ENCODE measurements at places on chromosomes 5 and 9.
A peak's percentile ranks its signal among the peaks of the same experiment; 100 is the strongest.

DNA sequence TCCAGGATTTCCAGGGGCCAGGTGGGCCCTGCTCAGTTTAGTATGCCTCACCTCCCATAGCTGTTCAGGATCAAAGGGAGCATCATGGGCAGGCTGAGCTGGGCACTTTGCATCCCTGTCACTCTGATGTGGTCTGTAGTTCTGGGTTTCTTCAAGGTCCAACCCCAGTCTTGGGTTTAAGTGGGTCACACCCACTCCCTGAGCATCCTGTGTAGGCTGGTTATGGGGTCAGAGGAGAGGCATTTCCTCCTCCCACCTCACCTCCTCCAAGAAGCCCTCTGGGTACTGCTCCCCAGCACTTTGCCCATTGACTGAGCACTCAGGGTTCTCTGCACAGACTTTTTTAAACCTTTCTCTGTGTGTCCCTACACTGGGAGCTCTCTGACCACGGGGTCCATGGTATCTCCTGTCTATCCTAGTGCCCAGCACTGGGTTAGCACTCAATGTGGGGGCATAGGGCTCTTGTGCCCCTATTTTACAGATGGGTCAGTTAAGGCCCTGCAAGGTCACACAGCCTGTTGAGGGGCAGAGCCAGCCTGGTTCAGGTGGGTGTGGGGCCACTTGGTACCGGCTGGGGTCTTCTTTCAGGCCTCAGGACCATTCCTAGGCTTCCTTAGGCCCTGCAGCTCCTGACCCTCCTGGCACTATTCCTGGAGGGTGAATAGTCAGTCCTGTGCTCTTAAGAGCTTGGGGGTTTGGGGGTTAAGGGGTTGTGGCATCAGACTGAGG, 19.0 kb downstream of the CXXC5 start:
- no peak for DNase-seq

DNA sequence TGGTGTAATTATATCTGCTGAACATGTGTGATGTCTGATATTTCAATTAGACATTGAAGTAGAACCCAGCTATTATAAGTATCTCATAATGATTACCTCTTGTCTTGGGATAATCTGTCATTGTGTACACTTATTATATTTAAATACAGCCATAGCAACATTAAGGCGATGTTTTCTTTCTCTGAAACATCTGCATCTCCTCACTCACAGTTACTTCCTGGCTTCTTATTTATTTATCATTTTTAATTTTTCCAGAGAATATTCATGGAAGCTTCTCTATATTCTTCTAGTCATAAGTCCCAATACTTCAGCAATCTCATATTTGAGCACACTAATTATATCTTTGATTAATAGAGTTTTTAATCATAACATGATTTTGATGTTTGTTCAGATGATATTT, 103.8 kb upstream of the FBN2 start:
- DNase-seq = no peak

DNA sequence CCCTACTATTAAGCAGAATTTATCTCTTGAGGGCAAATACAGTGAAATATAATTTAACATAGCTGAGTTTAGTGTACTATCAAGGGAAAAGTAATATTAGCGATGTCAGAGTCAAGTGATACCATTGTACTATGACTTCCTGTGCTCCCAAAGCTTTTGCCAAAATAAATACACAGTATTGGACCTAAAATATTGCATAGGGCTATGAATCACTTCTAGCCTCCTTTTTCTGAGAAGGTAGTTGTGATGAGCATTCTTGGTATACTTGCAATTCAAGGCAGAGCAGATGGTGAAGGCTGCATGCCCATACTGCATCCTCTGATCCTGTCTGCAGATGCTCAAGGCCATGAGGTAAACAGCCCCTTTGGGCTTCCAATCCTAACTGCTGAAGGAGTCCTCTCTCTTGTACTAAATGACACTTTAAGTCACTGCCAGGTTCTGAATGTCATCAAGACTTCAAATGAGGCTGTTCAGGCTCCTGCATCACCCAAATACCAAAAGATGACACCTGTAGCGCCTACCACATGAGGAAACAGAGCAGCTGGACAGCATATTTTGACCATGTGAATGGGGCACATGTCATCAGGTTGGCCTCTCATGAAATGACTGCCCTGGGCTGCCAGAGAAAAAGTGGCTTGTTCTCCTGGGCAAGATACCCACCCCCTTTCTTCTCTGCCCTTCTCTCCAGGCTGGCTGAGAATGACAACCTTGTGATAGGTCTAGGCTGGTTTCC, 29.7 kb upstream of the PPP2CA start:
- no peak for DNase-seq

DNA sequence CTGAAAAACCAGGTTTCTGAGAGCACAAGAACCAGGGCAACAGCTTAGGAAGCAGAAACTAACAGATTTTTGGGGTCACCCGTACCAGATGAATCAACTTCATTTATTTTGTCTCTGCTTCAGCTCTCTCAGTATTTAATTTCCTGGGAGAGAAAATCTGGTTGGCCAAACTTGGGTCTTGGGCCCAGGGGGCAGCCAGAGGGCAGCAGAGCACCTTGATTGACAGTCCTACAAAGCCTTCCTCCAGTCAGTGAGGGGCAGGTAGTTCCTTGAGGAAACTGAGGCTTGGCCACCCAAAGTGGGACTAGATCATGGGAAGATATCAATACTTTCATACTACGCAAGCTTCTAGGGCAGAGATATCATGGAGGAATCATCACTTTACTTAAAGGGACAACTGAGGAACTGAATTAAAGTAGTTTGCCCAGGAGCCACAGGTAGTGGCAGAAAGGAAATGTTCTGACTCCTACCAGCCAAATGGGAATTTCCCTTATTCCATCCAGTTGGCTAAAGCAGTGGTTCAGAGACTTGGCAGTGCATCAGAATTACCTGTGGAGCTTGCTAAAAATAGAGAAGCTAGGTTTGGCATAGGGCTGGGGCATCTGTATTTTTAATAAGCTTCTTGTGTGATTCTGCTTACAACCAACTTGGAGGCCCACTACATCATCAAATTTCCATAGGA, 21.5 kb upstream of the ARHGAP26 start:
- DNase-seq = peak; percentile 54

- no peak for DNase-seq
Measured at GRCh38 chr5:143559586-143560109, 156.2 kb upstream of the NR3C1 start.

DNA sequence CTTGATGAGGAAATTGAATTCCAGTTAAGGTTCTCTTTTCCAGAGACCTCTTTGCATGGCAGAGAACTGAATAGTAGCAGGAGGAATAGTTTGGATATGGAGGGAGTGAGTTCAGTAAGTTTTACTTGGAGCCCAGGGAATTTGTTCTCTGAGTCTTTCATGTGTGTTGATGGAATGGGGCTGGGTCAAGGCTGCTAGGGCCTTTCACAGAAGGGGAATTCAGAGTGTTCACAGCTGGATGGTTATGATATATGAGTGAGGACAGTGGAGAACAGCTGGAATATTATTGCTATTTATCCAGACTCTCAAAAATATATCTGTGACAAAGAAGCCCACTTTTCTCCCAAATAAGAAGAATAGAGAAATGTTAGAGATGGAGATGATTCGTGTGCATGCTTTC, 372.8 kb downstream of the PLK2 start:
- no peak for DNase-seq

- DNase-seq = no peak
Measured at GRCh38 chr5:142056816-142057696, 44.2 kb upstream of the GNPDA1 start.

GRCh38 chr5:69367697-69368279, 1.5 kb downstream of the AK6 start:
- no peak for DNase-seq

GRCh38 chr5:180785794-180786221, 16.8 kb downstream of the MGAT1 start:
- DNase-seq = no peak

GRCh38 chr5:143682246-143682905, 129.6 kb upstream of the HMHB1 start:
- DNase-seq = no peak

- DNase-seq = no peak
Measured at GRCh38 chr9:113589890-113590289, 126.4 kb downstream of the RGS3 start.

DNA sequence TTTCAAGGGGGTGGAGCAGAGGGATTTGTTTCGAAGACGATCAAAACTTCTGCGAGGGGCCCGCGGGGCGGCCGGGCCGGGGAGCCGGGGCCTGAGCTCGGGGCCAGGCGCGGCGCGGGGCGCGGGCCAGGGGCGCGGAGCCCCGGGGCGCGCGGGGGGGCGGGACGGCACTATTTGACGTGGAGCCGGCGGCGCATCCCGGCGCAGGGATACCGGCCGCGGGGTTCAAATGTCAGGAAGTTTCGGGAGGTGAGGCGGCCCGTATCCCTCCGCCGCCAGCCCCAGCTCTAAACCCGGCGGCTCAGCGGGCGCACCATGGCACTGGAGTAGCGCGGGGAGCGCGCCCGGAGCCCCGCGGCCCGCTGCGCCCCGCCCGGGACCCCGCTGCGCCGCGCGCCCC, at the start of gene LMX1B:
Gene LMX1B, plus strand, starts transcription at position 278 of the 400 bp plus-strand sequence. CDS start 522 bp downstream, outside the sequence.
- no peak for DNase-seq

GRCh38 chr5:38789134-38789533, 56.7 kb upstream of the OSMR start:
- DNase-seq = no peak

- no peak for DNase-seq
Measured at GRCh38 chr9:77092536-77092935, 73.1 kb downstream of the FOXB2 start.

Measured in stimulated activated CD4-positive, alpha-beta T cell treated with anti-CD3 and anti-CD28 coated beads, Interleukin-4, amount 100 ng/mL, for 4 hours (primary cell).